Stimulated activated naive CD4-positive, alpha-beta T cell treated with Interleukin-2 at 50 U/mL for 16 hours (primary cell): ENCODE measurements at places on chromosomes 1 and 21.

DNA sequence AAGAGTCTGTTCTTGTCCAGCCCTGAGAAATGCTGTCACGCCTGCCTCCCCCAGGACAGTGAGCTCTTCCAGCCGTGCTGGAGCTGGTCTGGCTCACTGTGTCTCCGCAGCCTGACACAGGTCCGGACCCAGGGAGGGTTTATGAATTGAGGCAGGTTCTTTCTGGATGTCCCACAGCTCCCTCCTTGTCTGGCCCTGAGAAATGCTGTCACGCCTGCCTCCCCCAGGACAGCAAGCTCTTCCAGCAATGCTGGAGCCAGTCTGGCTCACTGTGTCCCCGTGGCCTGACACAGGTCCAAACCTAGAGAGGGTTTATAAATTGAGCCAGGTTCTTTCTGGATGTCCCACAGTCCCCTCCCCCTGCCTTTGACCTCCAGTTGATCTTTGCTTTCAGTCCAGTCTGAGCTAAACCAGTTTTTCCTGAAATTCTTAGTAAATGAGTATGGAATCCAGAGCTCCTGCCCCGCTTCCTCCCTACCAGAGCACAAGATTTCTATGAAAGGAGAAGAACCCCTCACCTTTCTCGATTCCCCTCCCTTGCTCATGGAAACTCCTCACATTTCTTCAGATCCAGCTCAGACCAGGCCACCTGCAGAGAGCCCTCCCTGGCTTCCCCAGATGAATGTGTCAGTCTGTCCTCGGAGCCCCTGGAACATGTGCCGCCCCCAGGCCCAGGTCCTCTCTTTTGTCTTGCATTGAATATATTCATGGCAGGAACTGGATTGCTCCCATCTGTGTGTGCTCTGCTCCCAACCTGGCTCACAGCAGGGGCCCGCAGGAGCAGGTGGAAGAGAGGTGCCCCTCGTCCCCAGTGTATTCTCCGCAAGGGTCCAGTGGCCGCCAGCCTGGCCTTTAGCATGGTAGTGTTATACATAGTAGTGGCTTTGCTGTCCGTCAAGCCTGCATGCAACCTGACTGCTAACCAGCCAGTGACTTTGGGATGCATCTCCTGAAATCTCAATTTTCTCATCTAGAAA, 116.3 kb downstream of the EPHB2 start:
- no peak for DNase-seq

GRCh38 chr1:181416268-181416860, 67.0 kb upstream of the CACNA1E start:
- no peak for DNase-seq

- no peak for DNase-seq
These were observed 91.3 kb upstream of the COA6 start for GRCh38 chr1:234281826-234282489.

GRCh38 chr21:27761623-27762022, 794.7 kb upstream of the ADAMTS5 start:
- no peak for DNase-seq

- no peak for DNase-seq
These were observed 56.7 kb downstream of the ARHGAP29 start for GRCh38 chr1:94180650-94181049.

GRCh38 chr1:160097151-160097910, 1.1 kb downstream of the IGSF8 start:
- peak; percentile 15 for DNase-seq
